GM03348 (cell line): ENCODE measurements at places on chromosomes 4 and X.
A peak's percentile ranks its signal among the peaks of the same experiment; 100 is the strongest.

DNA sequence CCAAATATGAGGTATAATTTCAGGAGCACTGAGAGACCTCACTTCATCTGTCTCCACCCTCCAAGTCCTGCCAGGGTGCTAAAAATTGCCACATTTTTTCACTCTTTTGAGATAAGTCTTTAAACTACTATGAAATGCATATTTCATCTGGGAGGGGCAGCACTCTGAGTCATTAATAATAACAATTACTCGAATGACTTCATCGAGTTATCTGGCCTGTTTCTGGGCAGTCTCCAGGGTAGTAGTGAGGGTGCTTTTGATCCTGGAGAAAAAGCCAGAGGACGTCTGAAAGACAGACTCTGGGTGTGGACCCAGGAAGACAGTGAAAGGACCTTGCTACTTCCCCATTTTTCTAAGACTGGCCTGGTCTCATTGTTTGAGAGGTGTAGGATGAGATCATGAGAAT is 42.3 kb upstream of the SRD5A3 start:
- peak; percentile 52 for DNase-seq

DNA sequence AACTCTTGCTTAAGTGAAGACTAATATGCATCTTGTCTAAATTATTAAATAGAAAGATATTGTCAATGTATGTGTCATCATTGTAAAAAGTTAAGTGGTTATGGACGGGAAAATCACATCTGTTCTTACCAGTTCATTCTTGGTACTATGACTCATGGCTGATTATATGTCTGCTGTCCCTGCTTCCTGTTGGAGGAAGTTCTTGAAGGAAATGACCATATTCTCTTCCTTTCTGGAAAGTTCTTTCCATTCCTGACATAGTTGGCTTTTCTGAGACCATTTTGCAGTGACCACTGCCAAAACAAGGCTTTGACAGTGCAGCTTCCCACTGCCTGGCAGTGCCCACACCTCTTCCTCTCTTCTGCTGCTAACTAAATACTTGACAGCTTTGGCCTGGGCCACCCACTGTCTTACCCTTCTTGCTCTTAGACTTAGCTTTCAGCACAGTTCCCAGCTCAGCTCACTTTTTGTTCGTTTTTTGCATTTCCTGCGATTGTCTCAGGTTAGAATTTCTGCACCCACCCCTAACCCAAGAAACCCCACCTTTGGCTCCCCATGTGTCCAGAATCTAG is 13.2 kb upstream of the CLDN24 start:
- DNase-seq: peak; percentile 84

DNA sequence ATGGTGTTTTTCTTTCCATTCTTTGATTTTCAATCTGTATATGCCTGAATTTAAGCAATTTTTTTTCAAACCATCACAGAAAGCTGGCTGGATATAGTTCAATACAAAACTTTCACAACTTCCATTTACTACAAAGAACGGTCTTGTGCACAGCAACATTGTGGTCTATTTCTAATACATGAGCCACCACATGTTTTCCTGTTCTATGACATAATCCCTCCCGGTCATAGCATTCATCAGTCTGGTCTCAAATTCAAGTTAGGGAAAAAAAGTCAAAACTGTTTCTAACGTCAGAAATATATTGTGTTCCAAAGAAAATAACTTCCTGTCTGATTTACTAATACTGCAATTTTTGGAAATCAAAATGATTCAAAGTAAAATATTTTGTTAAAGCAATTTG is 7.5 kb upstream of the CXCL6 start:
- DNase-seq: peak; percentile 11

DNA sequence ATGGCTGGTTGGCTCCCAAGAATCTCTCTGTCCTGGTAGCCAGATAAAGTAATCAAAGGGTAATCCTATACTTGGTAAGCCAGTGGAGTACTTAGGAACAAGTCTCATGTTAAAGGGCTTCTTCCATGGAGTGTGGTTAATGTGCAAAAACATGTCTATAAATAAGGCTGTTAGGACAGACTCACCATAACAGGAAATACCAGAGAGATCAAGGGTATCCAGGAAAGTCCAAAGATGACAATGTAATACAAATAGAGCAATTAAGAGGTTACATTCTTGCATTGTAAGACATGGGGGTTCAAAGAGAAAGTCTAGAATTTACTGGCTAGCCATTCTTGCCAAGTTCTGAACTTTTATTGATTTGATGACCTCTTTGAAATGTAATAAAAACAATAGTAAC is 61.9 kb upstream of the ZCCHC13 start:
- DNase-seq: peak; percentile 37

DNA sequence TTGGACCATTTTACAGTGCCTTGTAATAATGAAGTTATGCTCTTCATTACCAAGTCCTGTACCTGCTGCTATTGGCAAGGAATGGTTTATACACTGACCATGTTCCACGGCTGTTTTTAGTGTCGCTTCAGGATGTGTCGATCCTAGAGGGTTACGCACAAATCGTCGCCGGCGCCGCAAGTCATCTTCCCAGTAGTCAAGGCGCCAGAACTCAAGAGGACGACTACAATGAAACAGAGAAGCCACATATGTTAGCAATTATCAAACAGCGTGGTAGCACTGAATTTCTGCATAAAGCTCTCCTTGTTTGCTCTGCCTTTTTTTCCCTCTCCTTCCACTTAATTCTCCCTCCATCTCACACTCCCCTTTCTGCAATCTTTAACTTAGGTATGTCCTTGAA is 17.0 kb downstream of the MAB21L2 start:
- peak; percentile 7 for DNase-seq

GRCh38 chrX:153802513-153803045 is 8.1 kb downstream of the SSR4 start:
- no peak for DNase-seq

DNA sequence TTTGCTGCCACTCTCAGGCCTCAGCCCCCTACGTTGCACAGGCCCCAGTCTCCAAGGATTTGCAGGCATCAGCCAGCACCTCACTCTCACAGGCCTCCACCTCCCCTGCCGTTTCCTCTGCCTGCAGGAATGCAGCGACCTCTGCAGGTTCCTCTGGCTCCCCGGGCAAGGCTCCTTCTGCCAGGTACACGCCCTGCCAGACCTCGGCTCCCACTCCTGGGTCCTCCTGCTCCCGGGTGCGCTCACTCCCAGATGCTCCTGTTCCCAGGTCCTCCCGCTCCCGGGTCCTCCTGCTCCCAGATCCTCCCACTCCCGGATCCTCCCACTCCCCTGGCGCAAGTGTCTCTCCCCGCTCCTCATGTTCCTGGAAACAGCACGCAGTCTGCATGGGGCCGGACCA is 144.4 kb upstream of the RADX start:
- no peak for DNase-seq

DNA sequence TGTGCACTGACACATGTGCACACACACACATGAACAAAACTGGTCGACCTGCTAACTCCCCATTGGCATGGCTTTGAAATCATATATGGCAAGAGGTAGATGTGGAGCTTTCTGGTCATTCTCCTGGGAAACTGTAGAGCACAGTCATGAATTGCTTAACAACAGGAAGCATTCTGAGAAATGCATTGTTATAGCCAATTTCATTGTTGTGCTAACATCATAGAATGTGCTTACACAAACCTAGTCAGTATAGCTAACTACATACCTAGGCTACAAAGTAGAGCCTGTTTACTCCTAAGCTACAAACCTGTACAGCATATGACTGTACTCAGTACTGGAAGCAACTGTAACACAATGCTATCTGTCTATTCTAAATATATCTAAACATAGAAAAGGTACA is 134.2 kb upstream of the SH3RF1 start:
- peak; percentile 32 for DNase-seq

DNA sequence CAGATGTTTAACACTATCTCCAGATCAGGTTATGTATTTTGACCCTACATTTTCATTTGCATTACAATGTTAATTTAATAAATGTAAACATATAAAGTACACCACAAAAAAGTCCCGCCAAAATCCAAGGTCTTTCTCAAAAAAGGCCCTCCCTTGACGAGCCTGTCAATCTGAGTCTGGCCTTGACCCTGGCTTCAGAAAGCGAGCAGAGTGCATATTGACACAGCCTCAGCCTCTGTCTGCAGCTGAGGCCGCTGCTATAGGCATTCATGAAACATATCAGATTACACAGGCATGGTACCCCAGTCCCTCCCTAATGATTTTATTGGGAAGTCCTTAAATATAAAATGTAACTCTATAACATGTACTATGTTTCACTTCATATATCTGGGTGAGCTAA is 6.2 kb downstream of the MBNL3 start:
- DNase-seq: no peak

GRCh38 chr4:87410679-87411078 is 11.7 kb upstream of the NUDT9 start:
- DNase-seq: peak; percentile 7

GRCh38 chr4:177717407-177717806 is 275.2 kb upstream of the AGA start:
- DNase-seq: no peak

DNA sequence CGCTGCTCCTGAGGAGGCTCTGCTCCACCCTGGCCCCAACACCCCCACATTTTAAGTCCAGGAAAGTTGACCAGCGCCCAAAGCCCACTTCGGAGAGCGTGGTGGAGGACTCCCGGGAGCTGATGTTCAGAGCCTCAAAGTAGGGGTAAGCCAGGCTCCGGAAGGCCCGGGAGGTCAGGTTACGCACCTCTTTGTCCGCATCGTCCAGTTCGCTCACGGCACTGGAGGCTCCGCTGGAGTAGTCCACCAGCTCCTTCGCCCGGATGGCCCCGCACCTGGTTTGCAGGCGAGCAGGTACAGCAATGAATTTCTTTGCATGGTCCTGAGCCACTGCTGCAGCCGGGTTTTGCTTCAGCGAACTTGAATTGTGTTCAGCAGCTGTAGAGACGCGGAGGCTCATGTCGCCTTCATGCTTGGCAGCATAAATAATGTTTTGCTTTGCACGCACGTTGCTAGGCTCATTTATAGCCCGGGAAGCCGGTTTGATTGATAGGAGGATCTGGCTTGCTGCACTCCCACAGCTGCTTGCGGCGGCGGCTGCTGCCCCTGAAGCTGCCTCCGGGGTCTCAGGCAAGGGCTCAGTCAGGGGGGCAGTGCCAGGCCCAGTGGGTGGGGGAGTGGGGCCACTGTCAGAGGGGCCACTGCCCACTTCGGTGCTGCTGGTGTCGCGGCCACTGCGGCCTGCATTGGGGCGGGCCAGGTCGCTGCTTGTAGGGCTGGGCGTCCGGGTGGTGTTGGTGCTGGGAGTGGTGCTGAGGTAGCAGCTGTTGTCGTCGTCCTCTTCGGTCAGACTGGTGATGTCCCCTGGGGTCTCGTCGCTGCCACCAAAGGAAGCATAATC is 4.8 kb downstream of the C4orf54 start:
- no peak for DNase-seq

- peak; percentile 15 for DNase-seq
These were observed 130.3 kb downstream of the ATP10D start for GRCh38 chr4:47615385-47615784.

DNA sequence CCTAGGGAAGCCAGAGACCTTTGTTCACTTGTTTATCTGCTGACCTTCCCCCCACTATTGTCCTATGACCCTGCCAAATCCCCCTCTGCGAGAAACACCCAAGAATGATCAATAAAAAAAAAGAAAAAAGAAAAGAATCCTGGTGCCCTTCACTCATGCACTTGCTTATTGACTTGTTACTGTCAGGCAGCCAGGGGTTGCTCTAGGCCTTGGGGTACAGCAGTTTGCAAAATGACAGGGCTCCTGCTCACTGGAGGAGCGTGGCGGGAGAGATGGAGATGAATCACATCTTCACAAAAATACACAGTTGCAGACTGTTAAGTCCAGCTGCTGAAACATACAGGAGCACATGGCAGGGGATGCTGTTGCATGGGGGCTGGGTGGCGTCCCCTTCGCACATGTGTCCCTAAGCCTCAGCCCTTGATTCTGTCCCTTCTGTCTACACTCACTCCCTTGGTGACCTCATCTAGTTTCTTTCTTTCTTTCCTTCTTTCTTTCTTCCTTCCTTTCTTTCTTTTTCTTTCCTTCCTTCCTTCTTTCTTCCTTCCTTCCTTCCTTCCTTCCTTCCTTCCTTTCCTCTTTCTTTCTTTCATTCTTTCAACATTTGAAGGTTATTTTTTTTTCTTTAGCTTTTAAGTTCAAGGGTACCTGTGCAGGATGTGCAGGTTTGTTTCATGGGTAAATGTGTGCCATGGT is 16.9 kb upstream of the TMEM271 start:
- no peak for DNase-seq

- peak; percentile 42 for DNase-seq
These were observed 608 bp downstream of the TAF1 start for GRCh38 chrX:71366674-71367256.

- no peak for DNase-seq
These were observed 1.2 kb upstream of the TMEM33 start for GRCh38 chr4:41933997-41934503.

GRCh38 chr4:57344296-57344695 is 234.1 kb upstream of the IGFBP7 start:
- no peak for DNase-seq

GRCh38 chr4:81714291-81714690 is 242.6 kb upstream of the RASGEF1B start:
- DNase-seq: no peak

DNA sequence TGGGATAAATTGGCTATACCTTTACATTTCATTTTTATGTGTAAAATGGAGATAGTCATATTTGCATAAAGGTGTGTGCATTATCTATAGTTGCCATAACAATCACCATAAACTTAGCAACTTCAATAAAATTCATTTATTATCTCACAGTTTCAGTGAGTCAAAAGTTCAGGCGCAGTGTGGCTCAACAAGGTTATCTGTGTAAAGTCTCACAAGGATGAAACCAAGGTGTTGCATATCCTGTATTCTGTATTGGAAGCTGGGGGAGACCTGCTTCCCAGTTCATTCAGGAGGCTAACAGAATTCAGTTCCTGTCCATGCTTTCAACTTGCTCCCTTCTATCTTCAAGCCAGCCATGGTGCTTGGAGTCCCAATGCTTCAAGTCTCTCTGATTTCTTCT is 169.5 kb downstream of the KCTD8 start:
- no peak for DNase-seq

DNA sequence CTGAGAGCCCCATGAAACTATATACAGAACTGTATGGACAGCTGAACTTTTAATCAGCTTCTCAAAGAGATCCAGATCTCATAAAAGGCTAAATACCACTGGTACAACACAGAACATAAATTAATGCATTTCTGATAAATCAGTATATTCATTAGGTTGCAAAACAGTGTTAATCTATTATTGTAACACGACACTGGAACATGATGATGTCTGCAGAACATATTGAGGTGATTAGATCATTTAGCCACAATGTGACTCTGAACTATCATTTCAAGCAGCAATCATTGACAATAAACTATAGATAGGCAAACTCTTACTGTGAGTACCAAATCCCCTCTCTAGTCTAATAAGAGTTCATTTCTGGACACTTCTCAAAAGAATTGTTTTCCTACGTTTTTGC is 50.3 kb downstream of the GASK1B start:
- DNase-seq: peak; percentile 12

GRCh38 chr4:165177725-165178666 is 29.4 kb upstream of the KLHL2 start:
- DNase-seq: no peak

DNA sequence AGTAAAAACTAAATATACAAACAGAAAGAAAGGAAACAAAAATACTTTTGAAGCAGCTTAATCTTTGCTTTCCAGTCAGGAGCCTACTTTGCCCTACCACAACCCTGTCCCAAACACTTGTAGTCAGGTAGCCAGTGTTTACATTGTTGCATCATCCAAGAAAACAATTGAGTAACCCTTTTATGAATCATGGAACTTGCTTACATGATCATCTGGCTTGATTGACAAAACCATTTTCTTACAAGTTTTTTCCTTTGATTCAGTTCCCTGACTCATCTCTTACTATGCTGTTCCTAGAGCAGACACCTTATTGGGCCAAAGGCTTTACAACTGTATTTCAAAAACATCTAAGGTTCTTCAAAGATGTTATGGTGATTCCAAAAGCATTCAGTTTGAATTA is 740.1 kb downstream of the KLHL13 start:
- no peak for DNase-seq
